ENCODE measurements at places on chromosomes 6 and 20.
A peak's percentile ranks its signal among the peaks of the same experiment; 100 is the strongest.

DNA sequence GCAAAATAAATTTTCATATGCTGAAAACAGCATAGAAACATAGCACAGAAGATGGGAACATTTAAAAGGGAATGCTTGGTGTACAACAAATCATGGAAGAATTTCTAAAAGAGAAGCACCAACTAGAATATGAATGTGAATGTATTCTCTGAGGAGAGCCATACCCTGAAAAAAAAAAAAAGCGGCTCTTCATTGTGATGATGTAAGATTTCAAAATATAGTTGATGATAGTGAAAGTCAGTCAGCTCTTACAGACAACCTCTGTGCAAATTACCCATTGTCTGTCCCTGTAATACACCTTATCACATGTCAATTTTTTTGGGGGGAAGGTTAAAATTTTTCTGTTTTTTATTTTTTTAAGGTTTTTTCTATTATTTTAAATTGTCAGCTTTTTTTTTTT, 58.6 kb upstream of the PTCHD4 start:
- no peak for DNase-seq

GRCh38 chr6:150907383-150907782, 41.9 kb downstream of the MTHFD1L start:
- DNase-seq = no peak

GRCh38 chr6:72461144-72461543, 160.7 kb upstream of the KCNQ5 start:
- DNase-seq = no peak

- DNase-seq = peak; percentile 36
These were observed 535 bp upstream of the DNAAF9 start for GRCh38 chr20:3407771-3408637.

GRCh38 chr20:48736636-48737035, 91.2 kb downstream of the PREX1 start:
- DNase-seq = no peak

- DNase-seq = no peak
These were observed 995 bp upstream of the GSTA4 start for GRCh38 chr6:52995913-52996645.

DNA sequence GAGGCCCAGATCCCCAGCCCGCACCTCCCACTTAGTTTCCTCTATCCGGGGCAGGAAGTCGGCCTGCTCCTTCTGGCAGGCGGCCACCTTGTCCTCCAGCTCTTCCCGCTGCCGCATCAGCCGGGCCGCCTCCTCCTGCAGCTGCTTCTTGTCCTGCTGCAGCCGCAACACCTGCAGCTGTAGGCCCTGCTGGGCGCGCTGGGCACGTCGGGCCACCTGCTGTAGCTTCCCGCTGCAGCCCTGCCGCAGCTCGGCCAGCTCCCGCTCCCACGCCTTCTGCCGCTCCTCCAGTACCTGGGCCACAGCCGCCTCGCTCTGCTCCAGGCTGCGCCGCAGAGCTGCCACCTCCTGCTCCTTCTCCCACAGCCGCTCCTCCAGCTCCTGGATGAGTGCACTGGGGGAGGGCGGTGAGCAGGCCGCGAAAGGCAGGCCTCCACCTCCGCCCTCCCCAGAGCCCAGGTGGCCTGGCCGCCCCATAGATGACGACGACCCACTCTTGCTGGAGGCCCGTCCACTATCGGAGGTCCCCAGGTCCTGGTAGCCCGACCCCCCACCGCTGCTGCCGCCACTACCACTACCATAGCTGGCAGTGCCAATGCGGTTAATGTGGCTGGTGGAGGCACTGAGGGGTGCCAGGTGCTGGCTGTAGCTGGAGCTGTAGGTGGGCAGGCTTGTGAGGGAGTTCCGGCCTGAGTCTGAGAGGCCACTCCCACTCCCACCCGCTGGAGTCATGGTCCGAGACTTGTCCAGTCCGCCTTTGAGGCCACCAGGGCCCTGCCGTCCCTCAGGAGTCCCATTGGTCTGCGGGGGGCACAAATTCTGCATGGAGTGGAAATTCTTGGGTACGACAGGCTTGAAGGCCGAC, 6.0 kb upstream of the FASTKD5 start:
- DNase-seq = no peak

- DNase-seq = no peak
These were observed 7.3 kb downstream of the EBF4 start for GRCh38 chr20:2699775-2700413.

GRCh38 chr20:47456952-47457724, 44.5 kb upstream of the NCOA3 start:
- no peak for DNase-seq

GRCh38 chr20:13995841-13996240, 525 bp downstream of the MACROD2 start:
- no peak for DNase-seq

DNA sequence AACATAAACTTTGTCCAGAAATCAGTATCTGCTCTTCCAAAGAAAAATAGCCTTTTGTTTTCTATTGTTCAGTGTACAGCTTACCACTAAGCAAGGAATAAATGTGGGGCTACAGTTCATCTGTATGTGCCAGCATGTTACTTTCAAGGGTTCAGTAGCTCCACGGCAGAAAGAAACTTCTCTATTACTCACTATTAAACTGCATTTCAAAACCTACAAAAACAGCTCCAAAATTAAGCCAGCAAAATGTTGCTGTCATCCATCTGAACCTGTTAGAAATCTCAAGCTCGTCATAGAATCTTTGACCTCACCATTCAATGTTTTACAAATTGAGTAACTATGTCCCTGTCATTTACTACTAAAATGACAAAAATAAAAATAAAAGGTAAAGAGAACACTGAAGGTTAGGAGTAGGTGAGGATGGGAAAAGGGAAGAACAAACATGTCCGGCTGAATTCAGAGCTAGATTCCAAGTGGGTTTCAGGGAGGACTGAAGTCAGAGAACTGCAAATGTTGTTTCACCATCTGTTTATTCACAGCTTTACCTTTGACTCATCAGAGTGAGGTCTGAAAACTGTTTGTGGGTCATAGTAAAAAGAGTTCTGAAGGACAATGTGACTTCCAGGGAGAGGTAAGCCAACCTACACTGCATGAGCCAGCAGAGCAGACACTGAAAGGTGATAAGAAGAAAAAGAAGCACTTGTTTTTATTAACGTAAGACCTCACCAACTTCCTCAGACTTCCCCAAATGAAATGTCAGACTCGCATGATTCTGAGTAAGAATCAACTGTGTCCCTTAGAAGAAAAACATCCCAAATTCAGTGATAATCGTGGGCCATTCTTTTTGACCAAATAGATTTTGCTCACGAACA, 62.0 kb downstream of the ATXN1 start:
- no peak for DNase-seq

DNA sequence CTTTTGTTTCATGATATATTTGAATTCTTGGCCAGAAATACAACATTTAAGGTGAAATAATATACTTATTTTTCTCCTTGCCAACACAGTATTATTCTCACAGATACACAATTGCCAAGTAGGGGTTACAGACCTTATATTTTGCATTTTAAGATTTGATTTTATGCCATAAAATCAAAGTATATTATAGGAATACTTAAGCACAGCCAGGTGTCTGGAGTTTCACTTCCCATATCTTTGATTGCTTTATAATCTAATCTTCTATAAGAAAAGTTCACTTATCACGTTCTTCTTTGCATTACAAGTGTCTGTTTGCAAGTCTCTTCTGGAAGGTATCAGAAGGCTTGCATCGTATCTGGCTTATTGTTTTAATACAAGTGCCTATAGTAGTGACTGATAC, 327.7 kb upstream of the MANEA start:
- DNase-seq = no peak

DNA sequence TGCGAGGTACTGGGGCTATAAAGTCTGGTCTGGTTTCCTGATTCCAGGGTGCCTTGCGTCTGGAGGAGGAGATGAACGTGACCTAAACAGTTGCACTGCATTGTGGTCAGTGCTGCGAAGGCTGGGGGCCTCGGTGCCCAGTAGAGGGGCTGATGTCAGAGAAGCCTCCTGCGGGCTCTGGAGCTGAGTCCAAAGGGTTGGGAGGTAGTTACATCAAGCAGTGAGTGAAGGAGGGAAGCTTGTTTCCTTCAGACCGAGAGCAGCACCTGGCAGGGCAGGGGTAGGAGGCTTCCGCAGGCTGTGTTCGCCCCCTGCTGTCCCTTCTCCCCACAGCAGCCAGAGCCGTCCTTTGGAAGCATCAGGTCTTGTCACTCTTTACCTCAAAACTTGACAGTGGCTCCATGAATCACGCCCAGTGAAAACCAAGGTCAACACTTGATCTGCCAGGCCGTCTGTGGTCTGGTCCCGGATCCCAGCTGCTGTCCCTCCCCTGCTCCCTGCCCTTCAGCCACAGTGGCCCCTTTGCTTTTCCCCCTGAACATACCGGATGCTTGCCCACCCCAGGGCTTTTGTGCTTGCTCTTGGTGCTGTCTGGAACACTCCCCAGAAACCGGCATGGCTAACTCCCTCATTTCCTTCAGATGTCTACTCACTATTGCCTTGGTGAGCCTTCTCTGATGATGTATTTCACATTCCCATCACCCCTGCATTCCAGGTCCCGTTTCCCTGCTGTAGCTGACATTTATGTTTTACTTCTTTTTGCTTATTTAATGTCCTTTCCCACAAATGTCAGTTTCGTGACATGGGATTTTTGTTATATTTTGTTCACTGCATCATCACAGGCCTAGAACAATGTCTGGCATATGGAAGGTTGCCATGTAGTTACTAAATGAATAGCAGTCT, 7.0 kb downstream of the DYNLRB1 start:
- peak; percentile 29 for DNase-seq

DNA sequence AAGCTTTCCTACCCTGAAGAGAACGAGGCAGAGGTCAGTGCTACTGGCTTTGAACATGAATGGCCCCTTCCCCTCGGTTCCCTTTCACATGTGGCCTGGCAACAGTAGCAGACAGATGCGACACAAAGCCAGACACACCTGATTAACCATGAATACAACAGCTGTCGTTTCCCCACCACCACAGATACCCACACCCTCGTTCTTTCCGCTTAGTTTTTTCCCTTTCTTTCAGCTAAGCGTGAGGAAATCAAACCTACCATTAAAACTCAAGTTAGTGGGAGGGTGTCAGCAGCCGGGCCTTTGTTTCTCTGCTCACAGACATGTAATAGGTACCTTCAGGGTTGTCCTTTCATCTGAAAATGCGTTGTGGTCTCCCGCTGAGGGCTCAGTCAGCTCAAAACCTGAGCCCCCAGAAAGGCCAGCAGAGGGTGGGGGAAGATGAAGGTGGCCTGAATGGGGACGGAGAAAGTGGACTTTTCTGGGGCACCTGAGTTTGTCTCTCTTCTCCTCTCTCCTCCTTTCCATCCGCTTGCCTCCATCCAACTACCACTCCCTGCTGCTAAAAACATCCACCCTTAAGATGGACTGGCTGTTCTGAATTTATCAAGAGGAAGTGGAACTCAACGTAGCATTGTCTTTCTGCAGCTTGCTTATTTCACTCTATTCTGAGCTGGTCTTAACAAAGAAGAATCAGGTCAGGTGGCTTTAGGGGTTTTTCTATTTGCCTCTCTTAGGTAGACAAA, 516.6 kb upstream of the JARID2 start:
- no peak for DNase-seq

- DNase-seq = no peak
These were observed 151.5 kb upstream of the FLRT3 start for GRCh38 chr20:14488756-14489479.

DNA sequence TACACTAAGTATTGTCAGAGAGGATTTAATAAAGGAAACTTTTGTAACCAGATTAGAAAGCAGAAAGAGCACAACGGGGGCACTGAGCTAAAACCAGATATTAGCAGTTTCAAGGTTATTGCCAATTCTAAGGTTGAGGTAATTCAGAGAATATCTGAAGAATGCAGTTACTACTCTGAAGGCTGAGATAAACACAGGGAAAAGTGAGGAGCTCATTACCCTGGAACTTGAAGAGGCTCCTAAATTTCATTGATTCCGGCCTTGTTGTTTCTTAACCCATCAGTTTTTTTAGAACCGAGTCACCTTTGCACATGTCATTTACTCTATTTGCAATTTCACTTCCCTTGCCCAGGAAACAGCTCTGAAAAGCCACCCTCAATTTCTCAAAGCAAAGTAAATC, 72.4 kb upstream of the BTBD3 start:
- no peak for DNase-seq

- no peak for DNase-seq
These were observed 14.6 kb upstream of the MRPS18A start for GRCh38 chr6:43702171-43702533.

DNA sequence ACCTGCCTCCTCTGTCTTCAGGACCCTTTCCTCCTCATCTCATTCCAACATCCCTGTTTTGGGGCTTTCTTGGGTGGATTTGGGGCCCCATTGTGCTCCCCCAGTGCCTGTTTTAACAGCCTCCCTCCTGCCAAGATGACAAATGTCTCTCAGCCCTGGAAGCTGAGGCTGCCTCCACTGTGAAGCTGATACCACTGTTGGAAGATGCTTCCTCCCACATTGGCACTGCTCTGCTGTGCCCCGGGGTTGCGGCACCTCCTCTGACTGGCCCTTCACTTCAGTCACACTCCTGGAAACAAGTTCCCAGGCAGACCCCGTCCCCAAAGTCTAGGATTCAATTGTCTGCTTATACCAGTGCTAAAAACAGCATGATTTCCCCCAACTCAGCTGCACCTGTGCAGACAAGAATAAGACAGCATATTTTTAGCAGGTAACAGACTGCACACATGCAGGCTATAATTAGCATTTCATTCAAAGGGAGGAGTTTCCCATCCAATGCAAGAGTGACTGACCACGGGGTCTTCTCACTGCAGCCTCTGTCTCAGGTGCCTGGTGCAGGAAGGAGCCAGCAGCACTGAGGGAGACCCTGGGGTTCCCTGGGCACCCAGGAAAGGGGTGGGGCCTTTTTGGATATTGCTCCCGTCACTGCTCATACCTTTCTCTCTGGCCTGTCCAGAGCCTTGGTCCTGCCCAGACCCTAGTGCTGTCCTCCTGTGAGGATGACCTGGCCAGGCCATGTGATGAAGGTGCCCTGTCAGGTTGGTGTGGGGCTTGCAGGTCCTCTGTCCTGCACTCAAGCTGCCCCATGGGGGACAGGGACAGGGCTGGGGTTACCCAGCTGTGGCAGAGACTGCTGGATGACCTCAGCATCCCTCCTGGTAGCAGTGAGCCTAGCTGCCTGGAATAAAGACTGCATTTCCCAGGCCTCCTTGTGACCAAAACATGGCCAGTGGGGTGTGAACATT, 31.5 kb upstream of the SULF2 start:
- no peak for DNase-seq

Data from activated CD8-positive, alpha-beta memory T cell treated with anti-CD3 and anti-CD28 coated beads for 1 hour (primary cell).